ENCODE measurements at places on chromosomes 12 and 14.
A peak's percentile ranks its signal among the peaks of the same experiment; 100 is the strongest.

GRCh38 chr12:7877420-7877819 lies 4.7 kb upstream of the SLC2A14 start:
- DNase-seq = no peak

DNA sequence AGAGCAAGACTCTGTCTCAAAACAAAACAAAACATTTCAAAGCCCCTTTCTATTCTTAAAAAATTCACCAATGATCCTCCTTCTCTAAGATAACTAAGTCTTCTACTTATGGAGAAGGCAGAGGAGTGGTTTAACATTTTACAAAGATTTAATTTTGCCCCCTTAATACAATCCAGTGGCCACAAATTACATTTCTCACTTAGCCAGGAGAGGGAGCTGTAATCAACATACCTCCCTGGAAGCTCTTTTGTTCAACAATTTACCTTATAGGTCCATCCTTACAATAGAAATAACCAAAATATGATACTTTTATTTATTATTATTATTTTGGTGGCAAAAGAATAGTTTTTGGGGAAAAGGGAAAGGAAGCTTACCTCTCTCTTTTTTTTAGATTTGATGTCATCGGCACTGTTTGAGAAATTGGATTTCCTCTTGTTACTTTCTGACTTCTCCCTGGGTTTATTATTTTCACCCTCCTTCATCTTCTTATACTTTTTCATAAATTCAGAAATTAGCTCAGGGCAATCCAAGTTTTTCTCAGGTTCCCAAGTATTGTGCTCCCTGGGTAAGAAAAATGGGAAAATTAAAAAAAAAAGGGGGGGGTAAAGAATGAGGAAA lies 28.1 kb downstream of the CBX5 start:
- DNase-seq = peak; percentile 35

DNA sequence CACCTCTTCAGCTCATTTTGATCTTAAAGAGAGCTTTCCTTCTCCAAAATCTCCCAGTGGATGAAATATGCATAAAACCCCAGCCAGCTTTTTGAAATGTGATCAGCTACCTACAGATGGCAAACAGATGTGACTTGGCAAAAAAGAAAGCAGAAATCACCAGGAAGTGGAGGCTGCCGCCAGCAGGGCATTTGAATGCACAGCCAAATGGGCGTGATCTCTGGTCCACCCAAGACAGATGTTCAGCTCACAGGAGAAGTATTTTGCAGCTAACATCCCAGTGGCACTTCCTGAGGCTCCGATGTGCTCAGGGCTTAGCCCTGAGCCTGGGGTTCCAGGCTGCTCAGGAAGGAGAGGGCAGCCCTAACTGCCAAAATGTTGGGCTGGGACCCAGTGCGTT lies 78.3 kb downstream of the LGMN start:
- peak; percentile 64 for DNase-seq

DNA sequence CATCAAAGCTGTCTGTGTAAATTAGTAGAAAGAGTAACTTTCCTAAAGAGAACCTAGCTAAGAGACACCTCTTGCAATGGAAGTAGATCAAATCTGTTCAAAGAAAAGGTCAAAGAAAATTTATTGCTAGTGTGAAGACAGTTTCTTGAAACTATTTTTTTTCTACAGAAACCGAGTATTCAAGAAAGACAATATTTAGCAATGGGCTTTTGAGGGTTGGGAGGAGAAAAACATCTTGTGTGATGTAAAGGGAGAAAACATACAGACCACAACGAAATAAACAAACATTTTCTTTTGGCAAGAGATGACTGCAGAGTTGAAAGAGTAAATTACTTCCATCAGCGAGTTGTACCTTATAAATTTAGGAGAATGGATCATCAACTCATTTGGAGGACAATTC lies 24.4 kb downstream of the NKX2-1 start:
- no peak for DNase-seq

DNA sequence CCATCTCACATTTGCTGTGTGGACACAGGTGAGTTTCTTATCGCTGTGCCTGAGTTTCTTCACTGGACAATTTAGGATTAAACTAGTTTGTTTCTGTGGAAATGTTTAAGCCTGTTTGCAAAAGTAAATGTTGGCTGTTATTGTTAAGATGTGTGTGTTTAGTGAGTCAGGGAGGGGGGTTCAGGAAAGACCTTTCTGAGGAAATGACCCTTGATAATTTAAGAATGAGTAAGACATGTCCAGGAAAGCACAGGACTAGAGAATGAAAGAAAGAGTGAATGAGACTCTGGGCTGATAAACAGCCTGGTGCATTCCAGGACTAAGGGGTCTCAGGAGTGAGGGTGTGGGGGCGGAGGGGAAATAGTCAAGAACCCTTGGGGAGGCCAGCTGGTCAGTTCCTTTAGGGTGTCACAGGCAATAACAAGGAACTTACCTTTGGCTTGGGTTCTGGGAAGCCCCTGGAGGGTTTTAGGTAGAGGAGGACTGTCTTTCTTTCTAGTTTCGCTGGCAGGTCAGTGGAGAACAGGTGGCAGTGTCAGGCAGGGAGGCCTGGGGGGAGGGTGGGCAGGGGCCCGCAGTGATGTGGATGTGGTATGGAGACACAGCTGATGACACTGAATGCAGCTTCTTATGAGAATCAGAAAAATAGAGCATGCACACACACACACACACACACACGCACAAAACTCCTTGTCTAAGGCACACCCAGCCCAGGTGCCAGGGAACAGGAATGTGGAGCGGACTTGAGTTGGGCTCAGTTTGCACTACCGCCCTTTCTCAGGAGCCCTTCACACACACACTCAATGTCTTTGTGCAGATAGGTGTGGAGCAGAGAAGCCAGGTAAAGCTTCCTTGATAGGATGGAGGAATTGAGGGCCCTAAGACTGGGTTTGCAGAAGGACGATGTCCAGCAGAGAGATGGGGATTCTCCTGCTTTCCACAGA lies 1005.5 kb downstream of the VRK1 start:
- DNase-seq = no peak

- no peak for DNase-seq
Observed at GRCh38 chr14:94164685-94165431, 9.3 kb upstream of the PPP4R4 start.

- DNase-seq = no peak
Observed at GRCh38 chr14:81200054-81200453, 20.7 kb downstream of the GTF2A1 start.

DNA sequence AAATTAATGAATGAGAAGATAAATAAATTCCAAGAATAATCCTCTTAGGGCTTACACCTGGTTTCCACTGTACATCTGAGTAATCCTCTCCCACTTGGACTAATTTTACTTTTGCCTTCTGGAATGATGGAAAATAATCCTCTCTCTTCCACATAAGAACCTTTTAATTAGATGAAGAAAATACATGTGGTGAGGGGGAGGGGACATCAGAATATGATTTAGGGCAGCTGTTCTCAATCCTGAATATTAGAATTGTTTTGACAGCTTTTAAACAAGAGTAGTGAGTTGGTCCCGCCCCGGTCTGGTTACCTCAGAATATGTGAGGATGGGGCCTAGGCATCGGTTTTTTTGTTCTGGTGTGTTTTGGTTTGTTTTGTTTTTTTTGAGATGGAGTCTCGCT lies 51.5 kb downstream of the HECTD4 start:
- DNase-seq = no peak

DNA sequence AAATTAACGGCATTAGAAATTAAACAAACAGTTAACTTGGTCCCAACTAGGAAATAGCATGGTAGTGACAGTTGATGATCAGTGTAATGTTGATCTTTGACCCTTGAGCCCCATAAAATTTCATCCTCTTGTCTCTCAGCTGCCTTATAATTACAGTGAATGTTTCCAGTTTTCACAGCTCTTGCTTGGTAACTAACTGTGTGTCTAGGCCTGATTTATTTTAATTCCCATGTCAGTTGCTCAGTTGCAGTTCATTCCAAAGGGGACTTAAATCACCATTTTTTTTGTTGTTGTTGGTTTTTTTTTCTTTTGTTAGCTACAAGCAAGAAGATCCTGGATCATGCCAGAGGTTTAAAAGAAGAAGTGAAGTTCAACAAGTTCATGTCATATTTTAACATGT lies 1883.7 kb upstream of the FLRT2 start:
- DNase-seq = no peak

DNA sequence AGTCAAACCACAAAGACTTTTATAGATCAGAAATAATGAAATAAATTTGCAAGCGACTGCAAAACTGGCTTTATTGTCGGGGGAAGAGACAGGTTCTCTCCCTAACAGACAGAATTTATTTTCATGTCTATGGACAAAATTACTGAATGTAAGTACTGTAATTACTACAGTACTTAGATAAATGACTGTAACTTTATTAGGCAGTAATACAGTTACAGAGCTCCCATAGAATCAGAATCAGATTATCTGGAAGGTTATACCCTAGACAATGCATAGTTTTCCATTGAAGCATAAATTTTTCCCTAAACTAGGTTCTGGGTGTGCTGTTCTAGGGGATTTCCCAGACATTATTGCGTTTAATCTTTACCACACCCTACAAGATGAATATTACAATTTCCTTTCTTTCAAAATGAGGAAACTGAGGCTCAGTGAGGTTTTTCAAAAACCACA lies 114.2 kb downstream of the C12orf75 start:
- DNase-seq = peak; percentile 61

DNA sequence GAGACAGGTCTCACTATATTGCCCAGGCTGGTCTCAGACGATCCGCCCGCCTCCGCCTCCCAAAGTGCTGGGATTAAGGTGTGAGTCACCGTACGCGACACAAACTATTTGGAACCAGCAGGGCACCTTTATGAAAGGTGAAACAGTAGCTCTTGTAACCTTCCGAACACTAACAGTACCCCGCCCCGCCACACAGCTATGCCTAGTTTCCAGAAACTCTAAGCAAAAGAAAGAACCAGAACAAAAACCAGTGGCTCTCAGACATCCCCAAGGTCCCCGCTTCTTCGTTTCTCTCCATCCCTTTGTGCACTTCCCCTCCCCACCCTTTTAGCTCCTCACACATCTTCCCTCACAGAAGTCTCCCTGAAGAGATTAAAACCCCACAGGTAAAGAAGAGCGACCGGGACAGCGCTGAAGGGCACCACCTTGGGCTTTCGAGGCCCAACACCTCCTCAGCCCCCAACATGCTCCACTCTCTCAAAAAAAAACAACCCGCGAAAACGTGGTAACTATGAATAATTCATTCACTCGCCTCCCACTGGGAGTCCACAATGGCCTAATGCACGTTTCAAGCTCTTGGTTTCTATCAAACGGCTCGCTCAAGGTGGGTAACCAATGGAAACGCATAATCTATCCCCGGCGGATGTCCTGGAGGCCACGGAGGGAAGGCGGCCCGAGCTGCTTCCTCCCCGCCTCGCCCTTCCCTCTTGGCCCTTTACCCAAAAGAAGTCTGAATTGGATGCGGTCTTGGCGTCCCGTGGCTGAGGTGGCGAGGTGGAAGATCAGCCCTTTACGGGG lies 877 bp downstream of the BAG5 start:
- peak; percentile 64 for DNase-seq

GRCh38 chr12:80195737-80196136 lies 96.4 kb downstream of the OTOGL start:
- DNase-seq = no peak

GRCh38 chr14:61516118-61516743 lies 179.1 kb upstream of the HIF1A start:
- peak; percentile 69 for DNase-seq

DNA sequence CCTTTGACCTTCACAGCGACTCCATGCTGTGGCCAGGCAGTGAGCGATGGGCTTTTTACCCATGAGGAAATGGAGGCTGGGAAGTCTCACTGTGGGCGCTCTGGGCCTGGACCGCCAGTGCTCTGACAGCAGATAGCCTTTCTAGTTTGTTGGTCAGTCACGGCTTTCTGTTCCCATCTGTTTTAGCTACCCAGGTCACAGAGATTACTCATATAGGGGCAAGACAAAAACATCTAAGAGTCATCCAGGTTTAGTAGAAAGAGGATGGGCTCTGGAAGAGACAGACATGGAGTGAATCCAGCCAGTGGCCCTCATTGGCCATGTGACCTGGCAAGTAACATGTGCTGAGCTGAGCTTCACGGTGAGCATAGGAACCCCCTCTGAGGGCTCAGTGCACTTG lies 68.6 kb downstream of the MARK3 start:
- DNase-seq = no peak

GRCh38 chr14:105363847-105364708 lies 34.3 kb upstream of the TEX22 start:
- DNase-seq = peak; percentile 73

DNA sequence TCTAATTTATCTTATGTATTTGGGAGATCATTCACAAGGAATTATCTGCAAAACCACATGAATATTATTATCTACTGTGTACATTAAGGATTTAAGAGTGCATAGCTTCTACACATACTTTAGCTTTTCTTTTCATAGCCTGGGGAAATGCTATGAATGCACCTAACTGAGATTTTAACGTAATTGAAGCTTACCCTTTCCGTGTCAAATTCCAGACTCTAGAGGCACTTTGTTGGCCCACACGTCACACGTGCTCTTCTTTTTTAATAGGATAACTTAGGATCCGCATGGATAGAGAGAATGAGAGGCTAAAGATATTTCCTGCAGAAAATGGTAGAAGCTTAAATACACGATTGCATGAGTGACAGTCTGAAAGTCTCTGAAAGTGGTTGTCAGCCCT lies 481.1 kb downstream of the PCNX1 start:
- no peak for DNase-seq

DNA sequence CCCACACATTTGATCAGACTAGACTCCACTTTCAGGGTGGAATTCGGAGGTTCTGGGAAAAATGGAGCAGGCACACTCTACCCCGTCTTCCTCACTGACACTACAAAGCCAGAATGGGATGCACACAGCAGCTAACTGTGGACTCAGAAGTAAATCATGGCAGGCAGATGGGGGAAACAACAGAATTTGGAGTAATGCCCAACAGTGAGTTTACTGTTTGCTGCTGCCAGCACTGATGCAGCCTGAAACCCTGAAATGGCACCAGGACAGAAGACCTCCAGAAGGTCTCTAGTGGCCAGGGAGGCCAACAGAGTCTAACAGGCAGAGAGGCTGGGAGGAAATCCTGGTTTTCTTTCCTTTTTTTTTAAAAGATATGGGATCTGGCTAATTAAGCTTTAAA lies 24.6 kb downstream of the KCTD10 start:
- no peak for DNase-seq

GRCh38 chr12:121430833-121431415 lies 31.0 kb downstream of the RNF34 start:
- DNase-seq = no peak

- no peak for DNase-seq
Observed at GRCh38 chr14:71416392-71416791, 509.1 kb downstream of the PCNX1 start.

- DNase-seq = peak; percentile 89
Observed at GRCh38 chr12:110316861-110317260, 35.8 kb downstream of the ATP2A2 start.

DNA sequence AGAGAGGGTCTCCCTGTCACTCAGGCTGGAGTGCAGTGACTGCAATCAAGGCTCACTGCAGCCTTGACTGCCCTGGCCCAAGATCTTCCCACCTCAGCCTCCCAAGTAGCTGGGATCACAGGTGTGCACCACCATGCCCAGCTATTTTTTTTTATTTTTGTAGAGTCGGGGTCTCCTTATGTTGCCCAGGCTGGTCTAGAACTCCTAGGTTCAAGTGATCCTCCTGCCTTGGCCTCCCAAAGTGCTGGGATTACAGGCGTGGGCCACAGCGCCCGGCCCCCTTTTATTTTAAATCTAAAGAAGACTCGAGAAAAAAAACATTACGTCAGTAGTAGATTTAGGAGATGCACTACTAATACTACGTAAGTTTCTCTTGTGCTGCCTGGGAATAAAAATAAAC lies 14.3 kb downstream of the FOS start:
- DNase-seq = no peak

Measured in fibroblast of lung (primary cell).